Neural progenitor cell (in vitro differentiated cells): ENCODE measurements at places on chromosomes 6 and 20.
A peak's percentile ranks its signal among the peaks of the same experiment; 100 is the strongest.

- DNase-seq: no peak
Observed at GRCh38 chr6:31131595-31131994, 7.3 kb downstream of the PSORS1C2 start.

DNA sequence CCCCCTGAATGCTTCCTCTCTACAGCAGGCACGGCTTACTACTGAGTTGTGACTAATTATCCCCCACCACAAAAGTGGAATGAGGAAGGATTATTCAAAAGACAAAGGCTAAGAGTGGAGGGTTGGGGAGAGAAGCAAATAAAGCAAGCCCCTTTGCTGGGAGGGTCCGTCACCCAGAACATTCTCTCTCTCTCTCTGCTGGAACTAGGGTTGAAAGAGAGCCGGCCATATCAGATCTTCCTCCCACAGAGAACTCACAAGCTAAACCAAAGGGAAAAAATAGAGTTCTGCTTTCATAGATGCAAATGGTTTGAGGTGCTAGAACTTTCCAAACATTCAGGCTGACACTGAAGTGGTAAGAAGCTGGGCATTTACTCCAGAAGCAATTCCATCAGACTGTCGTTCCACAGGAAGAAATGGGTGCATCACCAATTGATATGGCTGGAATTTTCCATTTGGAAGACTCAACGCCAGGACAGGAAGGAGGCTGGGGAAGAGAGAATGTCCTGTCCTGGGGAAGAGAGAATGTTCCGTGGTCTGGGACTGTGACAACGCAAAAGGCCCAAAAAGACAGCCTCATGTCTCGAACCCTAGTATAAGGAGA lies 7.9 kb downstream of the ZMYND8 start:
- peak; percentile 82 for DNase-seq

GRCh38 chr6:85058806-85059205 lies 294.4 kb upstream of the TBX18 start:
- no peak for DNase-seq

DNA sequence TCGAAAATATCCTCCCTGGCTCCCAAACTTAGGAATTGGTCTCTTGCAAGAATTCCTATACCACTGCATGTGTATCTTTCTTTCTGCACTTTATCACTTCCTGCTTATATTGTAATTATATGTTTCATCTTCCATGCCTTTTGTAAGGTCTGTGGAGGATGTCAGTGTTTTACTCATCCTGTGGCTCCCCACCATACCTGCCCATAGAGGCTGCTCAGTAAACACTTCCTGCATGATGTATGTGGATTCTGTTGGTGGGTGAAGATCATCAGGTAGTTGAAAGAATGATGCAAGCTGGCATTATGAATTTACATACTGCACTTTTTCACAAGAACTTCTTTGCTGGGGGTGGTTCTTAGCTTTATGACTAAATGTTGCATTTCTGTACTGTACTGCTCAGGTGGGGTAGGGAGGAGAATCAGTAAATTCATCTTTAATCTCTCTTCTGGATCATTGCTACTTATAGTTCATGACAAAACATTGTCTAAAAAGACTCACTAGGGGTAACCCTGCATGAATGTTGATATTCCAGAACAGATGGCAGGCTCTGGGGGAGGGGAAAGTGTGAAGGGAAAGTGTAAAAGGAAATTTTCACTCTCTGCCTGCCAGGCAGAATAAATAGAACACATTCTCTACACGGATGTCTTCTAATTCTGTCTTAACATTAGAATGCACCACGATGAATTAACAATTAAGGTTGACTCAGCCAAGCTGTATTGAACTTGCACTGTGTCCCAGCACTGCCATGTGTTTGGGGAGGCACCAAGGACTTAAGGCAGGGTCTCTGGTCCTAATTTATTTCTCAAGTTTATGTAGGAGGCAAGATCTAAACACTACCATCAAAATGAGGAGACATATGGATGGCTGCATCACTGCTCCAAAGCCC lies 36.0 kb upstream of the KLHL31 start:
- DNase-seq: no peak

GRCh38 chr6:46983007-46983411 lies 59.1 kb downstream of the ADGRF1 start:
- DNase-seq: peak; percentile 5

DNA sequence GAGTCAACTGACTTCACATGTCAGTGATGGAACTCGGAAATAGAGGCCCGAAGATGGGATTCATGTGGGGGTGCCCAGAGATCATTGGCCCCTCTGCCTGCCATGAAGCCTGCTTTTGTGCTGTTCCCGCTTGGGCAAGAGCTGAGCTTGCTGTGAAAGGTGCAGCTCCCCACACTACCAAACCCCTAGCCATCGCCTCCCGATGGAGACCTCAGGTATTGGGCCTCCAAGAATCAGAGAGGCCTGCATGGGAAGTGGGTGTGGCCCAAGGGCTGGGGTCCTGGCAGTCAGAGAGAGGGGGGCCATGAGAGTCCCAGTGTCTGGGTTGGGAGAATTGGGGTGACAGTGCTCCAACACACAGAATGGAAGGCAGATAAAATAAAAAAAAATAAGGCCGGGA lies 160.9 kb downstream of the SOD2 start:
- no peak for DNase-seq

GRCh38 chr20:21826976-21827375 lies 121.5 kb downstream of the PAX1 start:
- peak; percentile 75 for DNase-seq

DNA sequence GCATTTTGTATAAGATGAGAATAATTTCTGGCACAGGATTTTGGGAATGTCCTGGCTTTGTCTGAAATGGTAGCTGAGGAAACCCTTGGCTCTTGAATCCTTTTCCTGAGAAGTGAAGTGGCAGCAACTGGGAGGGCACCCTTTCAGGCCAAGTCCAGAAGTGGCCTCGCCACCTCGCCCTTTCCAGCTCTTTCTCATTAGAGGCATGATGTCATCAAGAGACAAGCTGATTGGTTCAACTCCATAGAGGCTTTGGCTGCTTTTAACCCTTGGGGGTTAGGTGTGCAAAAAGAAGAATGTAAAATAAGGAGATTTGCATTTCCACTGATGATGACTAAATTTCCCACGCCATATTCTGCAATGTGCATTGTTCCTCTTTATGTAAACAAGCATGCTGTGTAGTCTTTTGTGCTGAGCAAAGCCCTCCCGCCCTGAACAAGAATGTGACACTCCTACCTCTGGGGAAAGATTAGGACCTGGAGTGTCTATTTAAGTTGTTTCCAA lies 116.5 kb downstream of the TCP11 start:
- DNase-seq: peak; percentile 75
